ENCODE measurements at places on chromosomes 1 and 21.

DNA sequence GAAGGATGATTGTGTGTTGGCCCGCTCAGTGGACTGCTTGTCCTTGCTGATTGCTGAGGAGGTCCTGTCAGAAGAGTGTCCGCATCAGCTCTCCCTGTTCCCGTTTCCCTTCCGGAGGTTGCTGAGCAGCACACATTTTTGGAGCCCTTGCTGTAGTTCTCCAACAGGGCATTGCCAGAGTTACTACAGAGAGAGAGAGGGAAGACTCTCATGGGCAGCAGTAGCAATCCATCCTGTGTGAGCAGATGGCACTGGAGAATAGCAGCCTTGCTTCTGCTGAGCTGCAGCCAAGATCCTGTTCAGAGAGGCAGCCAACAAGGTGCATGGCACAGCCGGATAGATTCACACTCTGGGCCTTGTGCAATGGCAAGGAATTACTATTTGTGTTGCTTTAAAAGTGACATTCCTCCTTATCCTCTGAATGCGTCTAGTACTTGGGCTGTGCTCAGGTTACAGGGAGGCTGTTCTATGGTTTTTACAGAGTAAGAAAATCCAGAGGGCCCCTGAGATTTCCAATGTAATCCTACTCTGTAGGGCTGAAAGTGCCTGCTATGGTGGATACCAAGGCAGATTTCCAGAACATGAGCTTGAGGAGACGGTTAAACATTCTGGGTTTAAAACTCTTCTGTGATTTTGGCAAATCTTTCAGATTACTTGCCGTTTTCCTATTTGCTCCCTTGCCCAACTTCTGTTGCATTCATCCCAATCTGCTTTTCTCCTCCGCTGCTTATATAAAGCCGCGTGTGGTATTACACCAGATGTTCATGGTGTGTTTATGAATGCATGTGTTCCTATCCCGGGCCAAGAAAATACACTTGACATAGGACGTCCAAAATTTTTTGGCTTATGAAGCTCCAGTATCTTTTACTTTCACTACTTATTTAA, 27.4 kb downstream of the AK4 start:
- no peak for DNase-seq

DNA sequence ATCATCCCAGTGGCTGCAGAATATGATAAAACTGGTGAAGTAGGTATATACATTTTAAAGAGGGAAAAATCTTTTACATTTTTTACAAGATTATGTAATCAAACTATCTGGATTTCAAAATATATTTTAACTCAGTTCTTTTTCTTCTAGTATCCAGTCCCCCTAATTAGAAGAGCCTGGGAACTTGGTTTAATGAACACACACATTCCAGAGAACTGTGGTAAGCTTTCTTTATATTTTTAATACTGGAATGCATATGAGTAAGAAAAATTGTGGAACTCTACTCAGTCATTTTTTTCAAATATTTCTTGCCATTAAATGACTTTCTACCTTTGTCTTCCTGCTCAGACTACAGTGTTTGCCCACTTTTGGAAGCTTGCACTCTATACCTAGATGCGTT, 8.2 kb downstream of the ACADM start:
- DNase-seq: no peak

GRCh38 chr1:3895279-3895950, 4.7 kb downstream of the C1orf174 start:
- DNase-seq: no peak

GRCh38 chr1:118659646-118660045, 328.5 kb downstream of the TBX15 start:
- no peak for DNase-seq

- no peak for DNase-seq
Measured at GRCh38 chr1:67863637-67864036, 30.4 kb upstream of the GNG12 start.

DNA sequence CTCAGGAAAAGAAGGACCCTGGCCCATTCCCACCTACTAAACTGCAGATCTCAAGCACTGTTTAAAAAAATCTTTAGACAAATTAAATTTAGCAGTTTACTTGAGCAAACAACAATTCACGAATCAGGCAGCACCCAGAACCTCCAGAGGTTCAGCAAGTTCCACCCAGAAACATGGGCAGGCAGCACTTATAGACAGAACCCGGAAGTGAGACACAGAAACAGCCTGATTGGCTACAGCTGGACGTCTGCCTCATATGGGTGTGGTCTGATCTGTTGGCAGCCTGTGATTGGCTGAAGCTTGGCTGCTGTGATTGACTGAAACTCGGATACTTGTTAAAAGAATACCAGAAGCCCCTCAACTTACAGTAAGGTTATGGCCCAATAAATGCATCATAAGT, 34.7 kb upstream of the COL6A2 start:
- no peak for DNase-seq

DNA sequence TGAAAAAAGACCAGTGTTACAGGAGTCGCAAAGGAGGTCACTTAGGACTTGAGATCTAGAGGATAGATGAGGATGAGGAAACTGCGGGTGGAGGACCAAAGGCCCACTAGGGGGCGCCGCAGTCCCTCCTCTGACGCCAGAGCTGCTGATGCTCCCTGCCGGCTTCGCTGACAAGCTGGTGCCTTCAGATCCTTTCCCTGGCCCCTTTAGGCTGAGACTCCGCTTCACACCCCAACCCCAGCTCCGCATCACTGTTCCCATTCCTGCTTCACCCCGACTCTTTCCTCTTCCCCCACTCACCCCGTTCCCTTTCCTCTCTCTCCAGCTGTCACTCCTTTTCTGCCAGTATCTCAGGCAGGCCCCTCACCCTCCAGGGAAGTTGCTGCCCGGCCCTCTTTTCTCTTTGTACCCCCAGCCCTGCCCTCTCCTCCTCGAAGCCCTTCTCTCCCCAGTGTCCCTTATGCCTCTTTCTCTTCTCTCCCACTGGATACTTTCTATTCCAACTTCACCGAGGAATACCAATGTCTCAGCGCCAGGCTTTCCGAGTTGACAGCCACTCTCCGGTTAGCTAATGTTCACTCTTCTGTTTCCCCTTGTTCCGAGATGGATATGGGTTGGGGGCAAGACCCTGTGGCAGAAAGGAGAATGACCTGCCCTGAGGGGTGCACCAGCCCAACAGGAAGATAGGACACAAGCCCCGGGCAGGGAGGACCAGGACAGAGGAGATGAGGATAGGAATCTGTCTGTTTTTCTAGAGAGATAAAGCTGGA, 4.5 kb downstream of the KCNJ9 start:
- peak; percentile 54 for DNase-seq

DNA sequence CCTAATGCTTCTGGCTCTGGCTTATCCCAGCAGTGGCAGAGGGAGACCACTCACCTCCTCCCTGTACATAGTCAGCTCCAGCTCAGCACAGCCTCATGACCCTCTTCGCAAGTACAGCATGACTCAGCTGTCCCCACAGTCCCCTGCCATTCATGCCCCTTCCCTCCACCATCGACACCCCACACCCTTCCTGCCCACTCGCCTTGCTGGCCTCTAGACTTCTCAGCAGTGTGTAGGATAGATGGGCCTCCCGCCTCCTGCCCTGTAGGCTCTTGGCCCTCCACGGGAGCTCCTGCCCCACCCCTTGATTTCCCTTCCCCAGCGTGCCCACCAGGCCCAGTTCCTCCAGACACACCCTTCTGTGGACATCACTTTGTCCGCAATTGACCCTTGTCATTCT, 9.8 kb downstream of the NPR1 start:
- no peak for DNase-seq

GRCh38 chr1:55446351-55446750, 231.2 kb upstream of the USP24 start:
- no peak for DNase-seq

- DNase-seq: no peak
Measured at GRCh38 chr1:231613419-231614349, 12.9 kb upstream of the DISC1 start.

DNA sequence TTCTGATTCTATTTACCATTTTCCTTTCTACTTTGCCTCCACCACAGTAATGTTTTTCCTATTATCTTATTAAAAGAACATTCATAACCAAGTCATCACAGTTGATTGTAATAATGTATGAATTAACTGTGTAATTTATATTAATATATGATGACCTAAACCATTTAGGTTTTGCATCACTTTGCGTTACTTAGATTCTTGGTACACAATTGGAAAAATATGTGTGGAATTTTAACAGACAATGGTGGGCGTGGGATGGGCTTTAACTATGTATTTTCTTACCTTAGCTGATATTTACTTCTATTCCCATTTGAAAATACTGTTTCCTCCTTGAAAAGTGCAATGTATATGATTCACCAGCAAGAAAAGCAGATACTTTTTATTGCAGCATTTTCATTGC, 3.6 kb downstream of the KRTAP21-3 start:
- no peak for DNase-seq

GRCh38 chr1:180912211-180912800, 391 bp upstream of the KIAA1614 start:
- DNase-seq: no peak

DNA sequence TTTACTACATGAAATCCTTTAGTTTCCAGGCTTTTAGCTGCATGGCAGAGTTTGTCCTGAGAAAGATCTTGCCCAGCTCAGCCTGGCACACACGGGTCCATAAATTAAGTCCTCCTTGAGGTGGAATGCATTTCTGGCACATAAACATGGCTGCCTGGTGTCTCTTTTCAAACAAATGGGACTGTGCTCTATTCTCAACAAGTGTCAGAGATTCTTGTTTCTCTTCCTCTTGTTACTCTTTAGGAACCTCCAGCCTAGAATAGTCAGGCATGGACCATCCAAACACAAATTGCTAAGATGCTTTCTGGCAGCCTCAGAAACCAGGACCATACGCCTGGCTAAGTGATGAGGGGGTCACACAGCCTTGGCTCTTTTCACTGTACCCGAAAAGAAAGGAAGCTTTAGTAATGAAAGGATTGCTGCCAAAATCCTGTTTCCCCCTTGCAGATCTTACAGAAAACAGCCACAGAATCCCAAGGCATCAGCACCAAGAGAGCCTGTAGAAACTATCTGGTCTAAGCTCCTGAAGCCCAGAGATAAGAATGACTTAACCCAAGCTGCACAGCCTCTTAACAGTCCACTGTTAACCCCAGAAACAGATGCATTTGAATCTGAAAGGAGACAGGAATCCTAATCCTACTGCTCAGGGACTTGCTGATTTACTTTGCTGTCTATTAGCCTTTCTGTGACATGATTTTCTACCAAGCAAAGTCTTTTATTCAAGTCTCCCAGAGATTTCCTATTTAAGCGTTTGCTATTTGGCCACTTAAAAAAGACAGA, 31.9 kb upstream of the NRDC start:
- DNase-seq: no peak

- DNase-seq: no peak
Measured at GRCh38 chr1:31576201-31576669, at the start of gene TINAGL1. TSS of gene TINAGL1 (plus strand) at chr1:31576515. CDS start at chr1:31577149, 634 bp downstream.

DNA sequence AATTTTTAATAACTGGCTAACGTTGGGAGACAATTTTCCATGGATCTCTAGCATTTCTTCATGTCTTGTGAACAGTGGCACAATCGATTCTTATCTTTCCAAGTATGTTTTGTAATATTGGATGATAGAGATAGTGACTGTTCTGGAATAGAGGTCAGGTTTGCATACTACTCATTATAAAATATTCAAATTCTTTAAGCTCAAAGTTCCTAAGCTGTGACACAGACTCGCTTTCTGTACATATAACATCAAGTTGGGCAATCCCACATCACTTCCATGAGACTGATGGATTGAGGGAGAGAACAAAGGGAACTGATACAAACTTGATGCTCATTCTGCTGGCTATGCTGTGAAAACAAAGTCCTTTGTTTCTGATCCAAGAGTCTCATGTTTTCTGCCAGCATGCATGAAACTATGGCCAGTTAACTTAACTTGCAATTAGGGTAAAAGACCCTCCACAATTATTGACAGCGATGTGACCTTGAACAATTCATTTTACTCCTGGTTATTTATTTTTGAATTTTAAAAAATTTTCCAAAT, 392.4 kb downstream of the TTLL7 start:
- DNase-seq: no peak

- no peak for DNase-seq
Measured at GRCh38 chr1:178916448-178917174, 45.7 kb upstream of the ANGPTL1 start.
